ENCODE measurements at places on chromosomes 11 and 22.

DNA sequence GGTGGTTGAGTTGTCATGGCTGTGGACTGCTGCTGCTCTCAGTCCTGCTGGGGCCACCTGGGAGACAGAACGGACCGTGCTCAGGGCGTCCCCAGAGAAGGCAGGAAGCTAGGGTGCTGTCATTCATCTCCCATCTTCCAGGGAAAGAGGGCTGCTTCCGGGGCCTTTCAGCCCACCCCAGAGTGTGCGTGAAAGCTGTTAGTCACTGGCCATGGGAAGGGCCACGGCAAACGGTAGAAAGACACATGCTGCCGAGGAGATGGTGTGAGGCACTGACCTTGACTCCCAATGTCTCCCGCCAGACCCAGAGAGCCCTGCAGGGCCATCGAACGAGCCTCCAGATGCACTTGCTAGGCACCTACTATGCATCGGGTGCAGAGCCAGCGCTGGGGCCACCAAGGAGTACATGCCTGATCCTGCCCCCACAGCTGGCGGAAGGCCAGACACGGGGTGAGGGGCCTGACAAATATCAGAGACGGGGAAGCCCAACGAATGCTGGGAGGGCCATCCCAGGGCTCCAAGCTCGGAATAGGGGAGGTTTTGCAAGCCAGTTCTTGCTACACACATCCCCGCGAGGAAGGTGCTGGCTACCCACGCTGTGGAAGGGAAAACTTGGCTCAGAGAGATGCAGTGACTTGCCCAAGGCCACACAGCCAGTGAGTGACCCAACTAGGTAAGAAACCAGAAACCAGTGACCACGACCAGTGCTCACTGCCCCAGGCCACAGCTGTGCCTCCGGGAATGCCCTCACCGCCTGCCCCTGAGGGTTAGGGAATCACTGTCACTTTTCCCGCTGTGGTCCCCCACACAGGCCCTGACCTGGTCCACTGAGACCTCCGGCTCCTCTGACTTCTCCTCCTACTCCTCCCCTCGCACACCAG is 10.1 kb downstream of the RAC2 start:
- DNase-seq: peak; percentile 0

DNA sequence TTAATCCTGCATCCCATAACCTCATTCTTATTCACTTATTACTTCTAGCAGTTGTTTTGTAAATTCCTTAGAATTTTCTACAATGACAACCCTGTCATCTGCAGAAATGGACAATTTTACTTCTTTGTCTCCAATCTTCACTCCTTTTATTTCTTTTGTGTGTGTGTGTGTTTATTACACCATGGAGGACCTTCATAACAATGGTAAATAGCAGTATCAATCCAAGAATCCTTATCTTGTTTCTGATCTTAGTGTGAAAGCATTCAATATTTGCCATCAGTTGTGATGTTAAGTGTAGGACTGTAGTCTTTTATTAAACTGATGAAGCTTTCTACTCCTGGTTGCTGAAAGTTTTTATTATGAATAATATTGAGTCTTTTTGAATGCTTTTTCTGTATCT is 109.1 kb downstream of the MPPED2 start:
- no peak for DNase-seq

DNA sequence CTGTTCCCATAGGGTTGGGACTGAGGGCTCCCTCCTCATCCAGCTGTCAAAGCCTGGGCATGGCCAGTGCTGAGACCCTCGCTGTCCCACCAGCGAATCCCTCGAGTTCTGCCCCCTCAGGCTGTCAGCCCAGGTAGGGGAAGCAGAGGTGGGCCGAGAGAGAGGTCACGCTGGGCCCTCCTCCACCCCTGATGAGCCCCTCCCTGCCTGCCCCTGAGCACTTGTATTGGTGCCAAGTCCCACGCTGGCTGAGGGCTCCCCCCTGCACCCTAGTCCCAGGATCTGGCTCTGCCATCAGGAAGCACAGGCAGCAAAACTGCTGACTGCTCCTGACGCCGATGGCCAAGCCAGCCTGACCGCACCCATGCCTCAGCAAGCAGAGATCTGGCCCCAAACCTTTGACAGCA is 3.3 kb downstream of the PRR33 start:
- no peak for DNase-seq

DNA sequence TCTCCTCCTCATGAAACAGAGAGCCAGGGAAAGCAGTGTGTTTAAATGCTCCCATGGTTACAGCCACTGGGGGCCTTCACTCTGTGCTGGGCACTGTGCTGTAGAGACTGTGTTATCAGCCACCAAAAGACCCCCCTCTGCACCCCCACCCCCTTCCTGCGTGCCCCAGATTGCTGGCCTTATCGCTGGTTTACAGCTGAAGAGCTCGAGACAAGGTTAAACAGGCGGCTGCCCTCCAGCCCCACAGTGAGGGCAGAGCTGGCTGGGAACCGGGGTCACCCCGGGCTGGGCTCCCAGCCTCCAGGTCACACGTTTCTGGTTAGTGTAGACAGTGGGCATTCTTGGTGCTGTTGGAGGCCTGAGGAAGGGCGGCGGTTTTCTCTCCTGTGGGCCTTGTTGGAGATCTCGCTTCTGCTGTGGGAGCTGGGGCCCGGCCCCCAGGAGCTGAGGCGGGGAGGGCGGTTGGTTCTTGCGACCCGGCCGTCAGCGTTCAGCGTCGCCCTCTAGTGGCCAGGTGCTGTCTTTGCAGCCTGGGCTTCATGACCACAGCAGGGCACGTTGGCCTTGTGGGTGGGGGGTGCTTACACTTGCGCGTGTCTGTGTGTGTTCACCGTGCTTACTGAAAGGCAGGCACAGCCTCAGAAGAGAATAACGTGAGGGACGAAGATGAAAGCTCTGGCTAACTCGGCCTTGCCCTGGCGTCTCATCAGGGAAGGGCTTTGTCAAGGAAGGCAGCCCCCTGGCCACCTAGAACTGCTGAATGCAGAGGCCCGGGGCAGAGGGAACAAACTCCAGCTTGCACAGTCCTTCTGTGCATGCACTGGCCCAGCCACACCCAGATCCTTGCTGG is 40.8 kb downstream of the TBC1D22A start:
- DNase-seq: peak; percentile 73

DNA sequence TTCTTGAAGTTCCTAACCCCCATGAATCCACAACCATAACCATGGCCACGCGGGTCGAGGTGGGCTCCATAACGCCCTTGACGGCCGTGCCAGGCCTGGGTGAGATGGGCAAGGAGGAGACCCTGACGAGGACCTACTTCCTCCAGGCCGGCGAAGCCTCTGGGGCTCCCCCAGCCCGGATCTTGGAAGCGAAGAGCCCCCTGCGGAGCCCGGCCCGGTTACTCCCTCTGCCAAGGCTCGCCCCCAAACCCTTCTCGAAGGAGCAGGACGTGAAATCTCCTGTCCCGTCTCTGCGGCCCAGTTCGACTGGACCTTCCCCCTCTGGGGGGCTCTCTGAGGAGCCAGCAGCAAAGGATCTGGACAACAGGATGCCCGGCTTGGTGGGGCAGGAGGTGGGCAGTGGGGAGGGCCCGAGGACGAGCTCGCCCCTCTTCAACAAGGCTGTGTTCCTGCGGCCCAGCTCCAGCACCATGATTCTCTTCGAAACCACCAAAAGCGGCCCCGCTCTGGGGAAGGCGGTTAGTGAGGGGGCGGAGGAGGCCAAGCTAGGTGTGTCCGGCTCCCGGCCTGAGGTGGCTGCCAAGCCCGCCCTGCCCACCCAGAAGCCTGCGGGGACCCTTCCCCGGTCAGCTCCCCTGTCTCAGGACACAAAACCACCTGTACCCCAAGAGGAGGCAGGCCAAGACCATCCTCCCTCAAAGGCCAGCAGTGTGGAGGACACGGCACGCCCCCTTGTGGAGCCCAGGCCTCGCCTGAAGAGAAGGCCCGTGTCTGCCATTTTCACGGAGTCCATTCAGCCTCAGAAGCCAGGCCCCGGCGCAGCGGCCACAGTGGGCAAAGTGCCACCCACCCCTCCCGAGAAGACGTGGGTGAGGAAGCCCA is 75.7 kb downstream of the KIAA1671 start:
- no peak for DNase-seq

GRCh38 chr11:78688460-78688859 is 113.8 kb upstream of the NARS2 start:
- DNase-seq: no peak

DNA sequence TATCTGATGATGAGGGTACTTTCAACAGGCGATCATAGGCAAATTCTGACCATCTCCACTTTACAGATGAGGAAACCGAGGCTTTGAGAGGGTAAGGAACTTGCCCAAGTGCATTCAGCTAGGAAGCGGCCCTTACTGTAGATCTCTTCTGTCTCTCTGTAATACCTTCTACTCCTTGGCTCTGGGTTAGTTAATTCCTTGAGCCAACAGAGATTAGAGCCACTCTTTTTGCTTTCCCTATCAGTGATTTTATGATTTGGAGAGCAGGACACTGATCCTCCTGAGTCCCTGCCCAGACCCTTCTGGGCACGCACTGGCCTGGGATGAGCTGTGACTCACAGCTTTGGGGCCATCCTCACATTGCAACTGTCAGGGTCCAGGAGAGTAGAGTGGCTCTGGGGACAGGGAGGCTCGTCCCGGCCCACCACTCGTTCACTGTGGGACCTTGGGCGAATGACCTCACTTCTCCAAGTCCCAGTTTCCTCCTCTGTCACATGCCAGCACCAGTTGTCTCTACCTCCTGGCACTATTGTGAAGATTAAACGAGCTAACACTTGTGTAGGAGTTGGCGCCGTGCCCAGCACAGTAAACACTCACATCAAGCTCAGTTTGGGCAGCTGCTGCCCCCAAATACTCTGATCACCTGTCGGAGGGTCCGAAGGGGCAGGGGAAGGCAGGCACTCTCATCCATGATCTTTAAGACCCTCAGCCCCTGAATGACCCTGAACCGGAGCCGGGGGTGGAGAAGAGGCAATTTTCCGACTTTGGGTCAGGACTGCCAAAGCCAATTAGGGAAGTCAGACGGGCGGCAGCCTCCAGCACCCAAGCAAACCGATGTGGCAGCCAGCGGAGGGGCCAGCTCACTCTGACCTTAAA is 235.0 kb downstream of the MIAT start:
- no peak for DNase-seq

DNA sequence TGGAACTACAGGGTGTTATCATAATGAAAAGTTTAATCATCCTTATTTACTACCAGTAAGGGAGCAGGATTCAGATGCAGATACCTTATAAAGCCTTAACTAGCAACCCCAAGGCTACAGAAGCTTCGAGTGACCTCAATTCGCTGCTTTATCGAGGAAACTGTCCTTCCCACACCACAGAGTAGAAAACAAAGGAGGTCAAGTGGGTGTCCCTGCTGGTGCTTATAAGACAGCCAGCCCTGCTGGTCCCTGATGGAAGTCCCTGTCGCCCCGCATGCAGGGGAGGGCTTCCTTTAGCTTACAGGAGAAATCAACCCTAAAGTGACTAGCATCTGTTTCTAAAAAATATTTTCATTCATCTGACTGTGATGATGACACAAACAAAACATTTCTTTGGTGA is 7.3 kb downstream of the MN1 start:
- no peak for DNase-seq

DNA sequence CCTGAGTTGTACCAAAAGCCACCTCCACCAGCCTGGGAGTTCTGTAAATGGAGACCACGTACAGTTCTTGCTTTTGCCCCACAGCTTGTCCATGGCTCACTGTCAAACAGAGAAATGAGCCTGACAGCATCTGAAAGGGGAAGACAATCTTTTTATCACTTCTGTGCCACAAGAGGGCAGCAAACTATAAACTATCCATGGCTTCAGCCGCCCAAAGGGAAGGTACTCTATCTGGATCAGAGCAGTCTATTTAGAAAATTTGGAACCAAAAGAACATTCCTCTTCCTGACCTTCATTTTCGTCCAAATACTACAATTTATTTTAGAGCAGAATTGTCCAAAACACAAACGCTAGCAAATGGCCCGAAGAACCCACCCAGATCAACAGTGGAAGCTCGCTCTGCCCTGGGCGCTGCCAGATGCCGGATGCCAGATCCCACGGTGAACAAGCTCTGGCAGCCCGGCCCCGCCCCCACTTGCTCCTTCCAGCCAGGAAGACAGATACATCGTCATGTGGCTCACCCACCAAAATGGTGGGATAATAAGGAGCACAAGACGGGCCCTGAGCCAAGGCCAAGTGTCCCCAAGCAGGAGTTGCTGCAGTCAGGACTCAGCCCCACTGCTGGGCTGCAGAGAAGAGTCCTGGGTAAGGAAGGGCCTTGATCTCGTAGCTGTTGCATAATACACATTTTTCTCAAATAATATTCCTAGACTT is 23.9 kb upstream of the SCGB1A1 start:
- DNase-seq: peak; percentile 48

DNA sequence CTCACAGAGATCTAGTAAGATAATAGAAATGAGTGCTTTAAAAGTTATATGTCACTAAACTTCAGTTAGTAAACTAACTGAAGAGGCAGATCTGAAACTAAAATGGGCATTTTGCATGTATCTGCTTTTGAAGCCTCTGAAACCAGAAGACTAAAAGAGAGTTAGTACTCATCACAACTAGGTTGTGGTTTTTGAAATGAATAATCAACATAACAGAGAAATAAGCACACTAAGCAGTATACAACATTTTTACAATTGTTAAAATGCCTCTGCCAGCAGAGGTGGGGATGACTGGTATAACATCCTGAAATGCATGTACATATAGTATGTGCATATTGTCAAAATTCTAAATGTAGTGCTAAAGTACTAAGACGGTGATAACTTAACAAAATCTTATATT is 564.5 kb downstream of the DLG2 start:
- no peak for DNase-seq

GRCh38 chr11:959608-960007 is 33.9 kb downstream of the AP2A2 start:
- no peak for DNase-seq

GRCh38 chr11:30876663-30877396 is 290.7 kb upstream of the MPPED2 start:
- no peak for DNase-seq

DNA sequence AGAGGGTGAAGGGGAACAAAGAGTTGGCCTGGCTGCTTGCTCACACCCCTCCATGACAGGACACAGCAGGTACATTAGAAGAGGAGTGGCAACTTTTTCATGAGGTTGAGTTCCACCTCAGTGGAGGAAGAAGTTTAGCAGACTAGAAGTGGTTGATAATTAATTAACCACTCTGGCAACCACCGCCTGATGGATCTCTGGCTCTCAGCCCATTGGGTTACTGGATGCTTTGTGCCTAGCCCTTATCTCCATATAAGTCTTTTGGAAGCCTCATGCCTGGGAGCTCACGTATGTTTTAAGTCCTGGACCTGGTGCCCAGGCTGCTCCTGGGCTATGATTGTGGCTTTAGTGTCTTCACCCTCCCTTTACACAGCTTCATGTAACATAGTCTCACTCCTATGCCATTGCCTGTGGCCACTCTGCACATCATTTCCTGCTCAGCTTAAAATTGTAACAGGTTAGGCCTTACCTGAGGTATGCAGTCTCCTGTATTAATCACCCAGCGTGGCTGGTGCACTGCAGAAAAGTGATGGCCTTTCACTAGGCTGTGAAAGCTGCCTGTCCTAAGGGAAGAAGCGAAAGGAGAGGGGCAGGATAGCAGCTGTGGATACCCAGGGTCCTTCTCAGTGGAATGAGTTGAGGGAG is 72.7 kb upstream of the CRTAM start:
- no peak for DNase-seq

Data from activated CD4-positive, alpha-beta T cell treated with anti-CD3 and anti-CD28 coated beads for 4 hours (primary cell).